ENCODE measurements at places on chromosomes 5 and 9.

DNA sequence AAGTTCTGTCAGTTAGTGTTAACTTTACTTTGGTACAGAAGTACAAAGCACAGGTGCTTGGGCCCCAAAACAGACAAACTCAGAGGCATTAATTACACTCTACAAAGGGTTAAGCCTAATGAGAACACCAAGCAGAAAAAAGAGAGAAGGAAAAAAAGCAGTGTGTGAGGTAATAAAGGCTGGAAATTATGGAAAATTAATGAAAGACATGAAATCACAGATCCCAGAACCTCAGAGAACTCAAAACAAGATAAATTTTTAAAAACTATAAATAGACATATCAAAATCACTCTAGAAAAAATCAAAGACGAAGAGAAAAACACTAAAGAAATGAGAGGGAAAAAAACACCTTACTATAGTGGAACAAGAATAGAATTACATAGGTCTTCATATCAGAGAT lies 354.2 kb upstream of the ADAMTS16 start:
- no peak for DNase-seq

DNA sequence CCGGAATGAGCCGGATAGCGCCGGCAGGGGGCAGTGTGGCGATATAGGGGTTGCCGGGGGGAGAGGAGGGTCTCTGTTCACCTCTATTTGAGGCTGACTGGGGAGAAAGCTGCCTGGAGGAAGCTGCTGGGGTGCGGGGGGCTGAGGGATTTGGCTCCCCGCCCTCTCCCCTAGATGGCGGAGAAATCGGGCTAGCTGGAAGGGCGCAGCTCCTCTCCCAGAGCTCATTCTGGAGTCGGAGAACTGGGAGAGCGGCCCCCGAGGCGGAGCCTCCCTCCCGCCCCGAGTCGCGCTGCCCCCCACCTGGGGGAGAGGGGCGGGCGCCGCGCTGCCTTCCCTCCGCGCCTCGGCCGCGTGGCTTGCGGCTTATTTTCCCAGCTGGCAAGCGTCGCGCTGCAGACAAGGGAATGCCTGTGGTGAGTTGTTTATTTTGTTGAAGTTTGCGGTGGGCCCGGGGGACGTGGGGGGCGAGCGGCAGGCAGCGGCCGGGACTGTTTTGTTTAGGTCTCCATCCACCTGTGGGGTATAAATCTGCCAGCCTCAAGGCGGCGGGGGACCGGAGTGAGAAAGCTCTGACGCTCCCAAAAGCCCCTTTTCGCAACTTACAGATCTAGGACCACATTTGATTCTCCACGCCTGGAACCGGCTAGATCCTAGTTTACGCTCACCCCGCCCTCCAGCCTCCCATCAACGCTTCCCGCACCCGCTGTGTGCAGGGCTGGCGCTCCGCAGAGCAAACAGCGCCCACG lies 4.1 kb upstream of the RGMB start:
- no peak for DNase-seq

- DNase-seq, result no peak
Observed at GRCh38 chr5:163106098-163106497, 331.3 kb upstream of the CCNG1 start.

GRCh38 chr5:133489632-133490031 lies 122.7 kb downstream of the FSTL4 start:
- DNase-seq, result no peak

DNA sequence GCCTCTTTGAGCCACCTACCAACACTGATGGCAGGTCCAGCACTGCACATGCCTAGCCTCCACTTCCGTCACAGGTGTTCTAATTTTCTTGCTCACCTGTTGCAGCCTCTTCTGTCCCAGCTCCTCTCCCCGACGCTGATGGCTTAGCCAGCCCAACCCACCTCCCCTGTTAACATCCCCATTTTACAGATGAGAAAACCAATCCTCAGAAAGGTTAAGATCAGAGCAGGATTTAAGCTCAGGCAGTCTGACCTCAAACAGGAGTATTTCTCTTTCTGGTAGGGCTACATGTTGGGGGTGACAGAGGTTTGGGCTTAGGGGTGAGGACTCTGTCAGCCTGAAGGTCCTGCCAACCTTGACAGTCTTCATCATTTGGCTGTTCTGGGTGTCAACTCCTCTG lies 74.5 kb upstream of the PITX1 start:
- DNase-seq, result no peak

DNA sequence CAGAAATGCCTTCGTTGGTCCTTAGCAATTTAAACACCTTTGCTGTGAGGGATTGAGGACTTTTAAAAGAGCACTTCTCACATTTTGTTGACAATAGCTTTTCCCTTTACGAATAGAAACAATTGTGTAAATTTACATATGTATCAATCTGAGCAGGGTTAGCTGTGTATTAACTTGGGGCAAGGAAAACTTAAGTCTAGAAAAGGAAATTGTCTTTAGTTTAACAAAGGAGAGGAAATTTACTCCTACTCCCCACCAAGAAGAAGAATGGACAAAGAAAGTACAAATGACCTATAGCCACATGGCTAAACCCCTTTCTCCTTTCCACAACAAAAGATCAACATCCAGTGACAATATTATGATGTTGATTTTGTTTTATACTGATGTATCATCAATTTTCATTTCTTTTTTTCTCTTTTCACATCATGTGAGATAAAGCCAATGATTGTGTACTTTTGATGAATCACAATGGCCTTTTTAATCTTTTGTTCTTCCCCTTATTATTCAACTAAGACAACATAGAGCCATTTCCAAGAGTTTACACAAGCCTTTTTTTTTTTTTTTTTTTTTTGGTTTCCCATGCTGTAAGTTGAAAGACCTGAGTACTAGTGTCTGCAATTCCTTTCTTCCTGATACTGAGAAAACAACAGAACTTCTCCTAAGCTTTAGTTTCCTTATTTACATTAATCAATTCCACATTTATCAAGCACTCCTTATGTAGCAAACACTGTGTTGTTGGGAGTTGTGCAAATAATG lies 19.0 kb downstream of the FOXB2 start:
- DNase-seq, result no peak

DNA sequence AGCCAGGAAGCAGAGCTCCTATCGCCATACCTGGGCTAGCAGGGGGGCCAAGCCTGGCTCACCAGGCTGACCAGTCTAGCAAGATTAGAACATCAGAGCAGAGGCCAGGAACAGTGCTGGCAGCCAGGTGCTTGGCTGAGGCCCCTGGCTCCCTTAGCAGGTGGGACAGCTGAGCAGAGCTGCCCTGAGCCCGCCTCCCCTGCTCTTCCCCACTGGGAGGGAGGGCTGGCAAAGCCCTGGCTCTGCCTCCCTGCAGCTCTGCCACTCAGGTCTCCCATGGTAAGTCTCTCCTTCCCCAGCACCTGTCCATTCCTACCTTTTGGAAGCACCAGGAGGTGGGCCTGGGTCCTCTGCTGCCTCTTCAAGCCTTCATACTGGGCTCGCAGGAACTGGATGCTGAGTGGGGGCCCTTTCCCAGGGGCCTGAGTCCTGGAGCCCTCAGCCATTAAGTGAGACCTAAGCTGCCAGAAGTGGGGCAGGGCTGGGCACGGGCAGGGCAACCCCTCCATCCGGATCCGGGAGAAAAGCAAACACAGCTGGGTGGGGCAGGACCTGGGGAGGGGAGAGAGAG lies 803 bp downstream of the C9orf152 start:
- DNase-seq, result no peak

GRCh38 chr9:135373151-135373685 lies 106.4 kb upstream of the PPP1R26 start:
- no peak for DNase-seq

DNA sequence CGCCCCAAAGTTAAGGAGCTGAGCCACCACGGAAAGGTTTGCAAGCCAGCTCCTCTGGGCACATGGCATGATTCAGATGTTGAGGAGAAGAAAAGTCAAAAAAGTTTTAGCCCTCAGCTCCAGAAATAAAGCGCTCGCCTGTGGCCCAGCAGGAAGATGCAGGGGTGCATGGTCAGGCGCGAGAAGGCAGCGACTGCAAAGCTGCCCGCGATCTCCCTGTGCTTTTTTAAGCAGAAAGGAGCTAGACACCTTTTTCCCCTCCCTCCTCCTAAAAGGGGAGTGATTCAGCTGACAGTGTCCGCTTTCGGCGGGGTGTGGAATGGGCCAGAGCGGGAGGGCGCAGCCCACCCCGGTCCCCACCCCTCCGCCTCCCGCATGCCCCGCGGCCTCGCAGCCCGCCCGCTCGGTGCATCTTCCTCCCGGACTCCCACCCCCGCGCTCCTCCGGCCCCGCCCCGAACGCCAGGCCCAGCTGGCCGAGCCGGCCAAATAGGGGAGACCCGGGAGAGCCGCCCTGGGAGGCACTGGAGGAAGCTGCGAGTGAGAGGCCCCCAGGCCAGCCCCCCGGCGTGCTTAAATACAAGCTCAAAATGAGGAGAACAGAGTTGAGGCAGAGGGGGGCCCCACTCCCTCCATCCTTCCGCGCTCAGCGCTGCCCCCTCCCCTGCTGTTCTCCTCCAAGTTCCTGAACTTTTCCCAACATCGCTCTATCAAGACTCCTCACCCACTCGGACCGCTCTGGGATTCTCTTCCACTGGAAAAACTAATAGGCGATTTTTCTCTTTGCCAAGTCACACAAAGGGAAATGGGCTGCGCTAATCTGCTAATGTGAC lies at the start of gene ADAMTS12:
Gene ADAMTS12, minus strand, starts transcription at position 203 of the 832 bp plus-strand sequence. Its CDS starts 134 bp downstream, at position 69.
- DNase-seq, result no peak

DNA sequence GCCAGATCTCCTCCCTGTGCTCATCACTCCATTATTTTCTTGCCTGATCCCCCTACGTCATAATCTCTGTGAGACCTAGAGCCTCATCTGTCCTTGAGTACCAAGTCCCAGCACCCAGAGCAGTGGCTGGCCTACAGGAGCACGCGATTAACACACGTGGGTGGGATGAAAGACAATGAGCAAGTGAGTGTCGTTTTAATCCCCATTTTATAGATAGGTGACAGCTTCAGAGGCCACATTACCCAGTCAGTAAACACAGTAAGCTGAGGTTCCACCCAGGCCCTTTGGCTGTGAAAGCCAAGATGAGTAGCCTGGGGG lies 17.3 kb downstream of the TRUB2 start:
- DNase-seq, result no peak

DNA sequence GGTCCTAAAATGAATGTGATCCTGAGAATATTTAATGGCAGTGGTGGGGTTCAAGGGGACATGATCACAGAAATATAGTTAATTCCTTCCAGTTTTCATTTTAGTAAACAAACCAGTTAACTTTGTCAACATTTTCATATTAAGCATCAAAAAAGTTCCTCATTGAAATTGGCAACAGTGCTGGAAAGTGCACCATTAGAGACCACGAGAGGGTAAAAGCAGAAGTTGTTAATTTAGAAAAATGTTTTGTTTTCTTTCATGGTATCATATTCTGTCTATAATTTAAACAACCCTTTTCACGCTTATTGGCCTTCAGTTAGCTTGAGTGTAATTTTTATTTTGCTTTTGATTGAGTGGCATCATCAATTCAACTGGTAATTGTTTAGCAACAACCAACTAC lies 11.9 kb downstream of the GIN1 start:
- DNase-seq, result no peak
